ENCODE measurements at places on chromosomes 1 and 21.

GRCh38 chr21:38181096-38181495 lies 75.7 kb upstream of the KCNJ15 start:
- DNase-seq = no peak

DNA sequence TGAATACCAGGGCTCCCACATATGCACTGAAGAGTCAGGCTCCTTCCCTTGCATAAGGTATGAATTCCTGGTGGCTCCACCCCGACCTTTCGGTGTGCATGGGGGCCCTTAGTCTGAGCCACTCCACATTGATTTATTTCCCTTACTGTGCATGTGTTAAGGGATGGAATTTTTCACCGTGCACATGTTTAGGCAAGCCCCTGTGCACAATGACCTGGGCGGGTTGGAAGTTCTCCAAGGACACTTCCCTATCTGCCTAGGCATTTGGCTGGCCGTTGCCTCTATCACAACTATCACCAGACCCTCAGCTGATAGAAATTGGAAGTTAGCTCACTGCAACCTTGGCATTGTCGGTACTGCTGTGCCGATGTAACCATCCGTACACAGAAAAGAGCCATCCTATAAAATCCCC lies 9.7 kb downstream of the S100A6 start:
- no peak for DNase-seq

GRCh38 chr1:205746757-205747412 lies 3.1 kb downstream of the NUCKS1 start:
- DNase-seq = no peak

GRCh38 chr1:15937146-15937545 lies 38.8 kb downstream of the ZBTB17 start:
- DNase-seq = no peak

DNA sequence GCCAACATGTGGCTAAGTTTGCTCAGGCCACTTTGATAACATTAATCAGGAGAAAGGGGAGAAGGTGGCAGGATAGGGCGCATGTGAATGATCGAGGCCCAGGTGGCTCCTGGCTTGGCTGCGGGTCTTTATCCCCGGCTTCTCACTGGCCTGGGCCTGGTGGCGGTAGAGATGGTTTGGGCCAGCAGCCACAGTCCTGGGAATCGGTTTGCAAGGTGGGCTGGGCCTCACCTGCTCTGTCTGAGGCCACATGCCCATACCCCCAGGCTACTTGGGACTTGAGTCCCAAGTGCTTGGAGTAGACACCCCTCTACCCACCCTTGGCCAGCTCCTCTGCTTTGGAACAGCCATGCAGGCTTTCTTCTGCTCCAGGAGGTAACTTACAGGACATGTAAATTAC lies 49.7 kb upstream of the DISP3 start:
- DNase-seq = no peak

Measured in stimulated activated CD4-positive, alpha-beta T cell treated with anti-CD3 and anti-CD28 coated beads, Interleukin-4, amount 100 ng/mL, for 1 hour (primary cell).